ENCODE measurements at places on chromosomes 7 and 10. TPM values are rescaled to one million over a fixed set of nuclear protein-coding genes. Genes with fewer than 3 reads are reported as not detected.

The PCLO gene
- polyA plus RNA-seq: 10.7 TPM

The CPA1 gene
- 2.1 TPM for polyA plus RNA-seq

The OR2A1 gene
- 0.94 TPM for polyA plus RNA-seq

The MYOF gene
- polyA plus RNA-seq: 31.6 TPM

The ST8SIA6 gene
- polyA plus RNA-seq: 3.0 TPM

The CHRM2 gene
- 7.3 TPM for polyA plus RNA-seq

GRCh38 chr10:130105724-130106123 lies 4.9 kb downstream of the C10orf143 start:
- DNase-seq: no peak

DNA sequence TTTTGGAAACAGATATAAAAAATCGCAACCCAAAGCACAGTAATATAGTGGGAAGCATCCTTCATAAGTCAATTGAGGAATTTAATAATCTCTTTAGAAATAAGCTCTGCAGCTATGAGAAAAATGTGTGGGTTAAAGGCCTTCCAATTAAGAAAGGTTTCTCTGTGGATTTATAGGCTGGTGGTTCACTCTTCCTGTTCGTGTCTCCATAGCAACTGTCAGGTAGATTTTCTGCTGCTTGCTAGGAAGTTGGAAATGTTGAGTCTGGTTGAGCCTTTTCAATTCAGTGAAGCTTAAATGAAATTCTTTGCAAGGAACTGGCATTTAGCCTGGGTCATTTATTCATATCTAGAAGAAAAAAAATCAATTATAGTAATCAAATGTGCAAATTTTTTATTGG lies 652.8 kb upstream of the CELF2 start:
- DNase-seq: no peak

DNA sequence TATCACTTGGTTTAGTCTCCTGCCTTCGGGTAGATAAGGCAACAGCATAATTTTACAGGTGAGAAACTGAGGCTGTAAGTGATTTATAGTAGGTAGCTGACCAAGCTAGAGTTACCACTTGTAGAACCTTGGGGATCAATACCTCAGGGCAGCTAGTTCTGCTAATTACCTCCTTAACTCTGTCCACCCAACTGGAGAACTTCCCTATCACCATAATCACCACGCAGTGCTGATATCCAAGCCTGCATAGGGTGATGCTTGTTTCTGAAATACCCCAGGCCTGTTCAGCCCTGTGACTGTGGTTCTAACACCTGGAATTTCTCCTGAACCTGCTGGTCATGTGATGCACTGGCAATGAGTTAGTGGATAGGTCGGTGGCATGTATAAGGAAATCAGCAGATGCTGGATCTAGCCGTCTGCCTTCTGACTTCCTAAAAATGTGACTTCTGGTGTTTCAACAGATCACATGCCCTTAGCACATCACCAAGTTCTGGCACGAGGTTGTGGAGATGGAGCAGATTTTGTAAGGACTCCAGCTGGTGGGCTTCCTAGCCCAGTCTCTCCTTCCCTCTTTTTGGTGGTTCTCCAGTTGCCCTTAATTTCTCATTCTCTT lies 15.3 kb downstream of the PLAU start:
- no peak for DNase-seq

Measured in large intestine (tissue), 12 donors.